Endothelial cell (in vitro differentiated cells): ENCODE measurements at places on chromosomes 12 and 14.

DNA sequence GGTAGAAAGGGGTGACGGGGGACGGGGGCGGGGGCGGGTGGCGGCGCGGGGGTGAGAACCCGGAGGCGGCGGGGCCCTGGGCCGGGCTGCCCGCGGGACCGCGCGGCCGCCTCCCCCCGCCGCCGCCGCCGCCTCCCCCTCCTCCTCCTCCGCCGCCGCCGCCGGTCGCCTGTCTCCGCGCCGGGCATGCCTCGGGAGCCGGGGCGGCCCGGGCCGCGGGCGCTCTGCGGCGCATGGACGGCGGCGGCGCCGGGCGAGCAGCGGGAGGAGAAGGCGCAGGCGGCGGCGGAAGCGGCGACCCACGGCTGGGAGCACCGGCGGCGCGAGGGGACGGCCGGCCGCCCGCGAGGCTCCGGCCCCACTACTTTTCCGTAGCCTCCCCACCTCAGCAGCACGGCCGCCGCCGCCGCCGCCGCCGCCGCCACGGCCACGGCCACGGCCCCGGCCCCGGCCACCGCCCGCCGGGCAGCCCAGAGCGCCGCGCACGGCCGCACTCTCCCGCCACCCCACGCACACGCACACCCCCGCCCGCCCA lies at the start of gene NPAS3:
Gene NPAS3 (plus strand): TSS at position 161 of the 535 bp plus-strand sequence.
- peak; percentile 46 for DNase-seq

DNA sequence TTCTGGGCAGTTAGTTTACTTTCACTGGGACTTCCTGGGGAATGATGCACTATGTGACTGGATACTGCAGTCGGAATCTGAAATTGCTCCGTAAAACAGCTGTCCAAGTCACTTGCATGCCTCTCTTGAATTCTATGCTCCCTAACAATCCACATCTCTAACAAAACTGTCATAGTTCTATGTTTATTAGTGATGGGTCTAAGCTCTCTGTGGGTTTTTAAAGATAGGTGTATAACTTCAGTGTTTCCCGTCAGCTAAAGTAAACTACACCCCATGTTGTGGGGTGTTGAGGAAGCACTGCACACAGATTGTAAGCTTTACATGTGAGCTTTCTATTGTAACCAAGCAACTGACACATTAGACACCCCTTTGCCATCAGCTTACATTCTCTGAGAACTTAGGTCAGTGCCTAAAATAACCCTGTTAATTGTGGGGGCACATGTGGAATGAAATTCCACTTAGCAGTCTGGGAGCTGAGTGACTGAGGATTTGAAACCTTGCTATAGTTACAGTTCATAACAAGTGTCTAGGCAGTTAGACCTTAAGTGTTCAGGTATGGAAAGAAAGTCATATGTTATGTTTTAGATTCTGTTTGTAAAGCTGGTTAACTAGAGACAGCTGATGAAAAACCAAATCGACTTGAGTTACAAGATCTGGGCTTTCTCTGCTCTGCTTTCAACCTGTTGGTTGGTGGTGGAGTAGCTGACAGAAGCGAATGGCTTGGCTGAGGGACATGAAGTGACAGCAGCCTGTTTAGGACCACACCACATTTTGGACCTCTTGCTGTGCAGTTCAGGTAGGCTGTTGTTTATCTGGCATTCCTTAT lies 165.7 kb downstream of the AKAP6 start:
- no peak for DNase-seq

DNA sequence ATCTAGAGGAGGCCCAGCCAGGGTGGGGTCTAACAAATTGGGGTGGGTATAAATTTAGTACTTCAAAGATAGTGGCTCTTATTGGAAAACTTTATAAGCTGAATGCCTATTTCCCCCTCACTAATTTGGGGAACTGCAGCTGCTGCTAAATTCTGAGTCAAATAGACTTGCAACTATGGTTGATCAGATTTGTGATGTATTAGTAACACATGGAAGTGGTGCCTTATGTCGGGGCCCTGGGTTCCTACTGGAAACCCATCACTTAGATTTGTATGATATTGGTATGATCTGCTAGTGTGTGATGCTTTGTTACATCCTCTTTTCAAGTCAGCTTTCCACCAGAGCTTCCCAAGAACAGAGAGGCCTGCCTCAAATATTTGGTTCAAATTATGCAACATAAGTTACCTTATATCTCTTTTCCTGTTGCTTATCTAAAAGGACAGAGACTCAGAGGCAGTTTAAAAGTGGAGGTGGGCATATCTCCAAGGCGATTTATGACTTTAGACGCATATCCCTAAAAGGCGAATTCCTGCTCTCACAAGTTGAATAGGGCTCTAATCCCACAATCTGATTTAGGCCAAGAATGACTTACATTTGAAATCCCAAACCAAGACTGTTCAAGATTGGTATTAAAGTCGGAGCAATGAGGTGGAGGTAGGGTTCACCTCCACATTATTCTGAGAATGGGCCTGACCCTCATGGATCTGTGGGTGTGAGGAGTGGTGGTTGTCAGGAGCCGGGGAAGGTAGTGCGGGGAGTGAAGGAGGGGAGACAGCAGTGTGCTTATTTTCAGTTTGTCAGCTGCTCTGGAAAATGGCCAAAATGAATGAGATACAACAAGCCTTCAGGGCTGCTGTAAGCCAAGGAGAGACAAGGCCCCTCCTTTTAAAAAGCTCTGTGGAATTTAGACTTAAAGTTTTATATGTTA lies 425.8 kb downstream of the RAD51B start:
- no peak for DNase-seq

DNA sequence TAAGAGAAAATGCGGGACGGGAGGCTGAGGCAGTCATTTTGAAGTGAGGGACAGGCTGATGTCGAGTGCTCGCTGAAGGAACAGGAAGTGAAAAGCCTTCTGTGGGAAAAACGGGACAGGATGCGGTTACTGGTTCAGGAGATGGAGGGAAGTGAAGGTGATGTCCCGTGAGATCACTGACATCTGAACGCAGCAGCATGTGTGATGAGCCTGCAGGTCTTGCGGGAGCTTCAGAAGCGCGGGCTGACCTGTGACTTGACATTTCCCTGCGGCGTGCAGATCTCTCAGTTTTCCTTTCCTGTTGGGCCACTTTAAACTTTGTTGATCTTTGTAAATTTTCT lies 77.8 kb downstream of the DDX51 start:
- DNase-seq, result no peak

DNA sequence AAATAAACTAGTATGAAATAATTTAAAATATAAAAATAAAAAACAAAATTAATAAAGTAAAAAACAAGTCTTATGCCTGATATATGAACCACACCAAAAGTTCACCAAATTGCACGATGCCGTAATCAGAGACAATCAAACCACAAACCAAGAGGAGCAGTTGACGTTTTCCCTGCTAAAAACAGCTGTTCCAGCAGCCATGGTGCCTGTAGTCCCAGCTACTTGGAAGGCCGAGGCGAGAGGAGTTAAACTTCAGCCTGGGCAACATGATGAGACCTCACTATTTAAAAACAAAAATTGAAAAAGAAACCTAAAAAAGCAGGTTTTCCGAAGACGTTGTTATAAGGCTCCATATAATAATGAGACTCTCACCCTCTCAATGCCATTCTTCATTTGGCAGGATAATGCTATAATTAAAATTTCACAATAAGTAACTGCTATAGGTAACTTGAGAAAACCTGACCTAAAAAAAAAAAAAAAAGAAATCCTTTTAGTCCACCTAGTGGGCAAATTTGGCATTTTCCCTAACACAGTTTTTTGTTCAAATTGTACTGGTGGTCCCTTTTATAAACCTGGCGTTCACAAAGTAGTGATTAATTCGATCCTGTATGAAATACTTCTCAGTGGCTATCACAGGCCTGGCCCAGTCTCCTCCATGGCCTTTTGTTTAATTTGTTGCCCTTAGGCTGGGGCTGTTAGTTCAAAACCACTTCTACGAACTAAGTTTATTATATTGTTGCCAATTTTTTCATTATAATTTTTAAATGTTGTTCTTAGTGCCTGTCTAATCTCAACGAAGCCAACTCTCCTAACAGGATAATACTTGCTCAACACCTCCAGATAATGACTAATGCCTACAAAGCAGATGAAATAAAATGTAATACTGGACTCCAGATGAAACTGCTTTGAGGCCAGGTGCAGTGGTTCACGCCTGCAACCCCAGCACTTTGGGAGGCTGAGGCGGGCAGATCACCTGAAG lies 62.1 kb downstream of the TNFAIP2 start:
- DNase-seq, result peak; percentile 15

- no peak for DNase-seq
Measured at GRCh38 chr14:71702786-71703185, 229.4 kb upstream of the RGS6 start.

DNA sequence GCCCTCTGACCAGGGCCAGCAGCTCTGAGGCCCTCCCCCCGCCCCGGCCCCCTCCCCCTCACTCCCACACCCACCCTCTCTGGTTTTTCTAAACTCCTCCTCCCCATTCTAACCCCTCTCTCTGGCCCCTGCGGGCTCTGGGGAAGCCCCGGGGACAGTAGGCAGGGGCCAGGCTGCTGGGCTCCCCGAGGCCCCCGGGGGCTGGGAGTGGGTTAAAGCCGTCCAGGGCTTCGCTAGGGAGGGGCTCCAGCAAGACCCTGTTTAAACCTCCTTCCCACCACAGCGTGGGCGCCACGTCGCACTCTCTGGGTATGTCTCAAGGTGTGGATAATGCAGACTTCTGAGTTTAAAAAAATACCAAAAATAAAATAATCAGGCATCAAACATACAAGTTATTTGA lies 51.4 kb downstream of the GALNT9 start:
- no peak for DNase-seq

DNA sequence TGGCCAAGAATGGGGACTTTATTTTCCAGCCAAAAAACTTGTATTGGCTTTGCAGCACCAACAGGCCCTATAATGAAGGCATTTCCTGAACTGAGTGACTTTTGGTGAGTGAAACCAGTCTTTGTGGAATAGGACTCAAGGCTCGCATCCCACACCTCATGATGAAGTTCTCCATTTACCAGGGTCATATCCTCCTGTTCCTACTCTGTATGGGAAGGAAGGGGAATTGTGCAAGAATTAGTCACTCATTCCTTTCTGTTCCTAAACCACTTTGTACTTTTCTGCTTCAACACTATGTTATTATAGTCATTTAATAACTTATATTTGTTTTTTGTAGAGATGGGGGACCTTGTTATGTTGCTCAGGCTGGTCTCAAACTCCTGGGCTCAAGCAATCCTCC lies 2.3 kb upstream of the SPATS2 start:
- no peak for DNase-seq
